ENCODE measurements at places on chromosomes 4 and X.

GRCh38 chrX:19462879-19463278, 52.4 kb downstream of the MAP3K15 start:
- no peak for DNase-seq

DNA sequence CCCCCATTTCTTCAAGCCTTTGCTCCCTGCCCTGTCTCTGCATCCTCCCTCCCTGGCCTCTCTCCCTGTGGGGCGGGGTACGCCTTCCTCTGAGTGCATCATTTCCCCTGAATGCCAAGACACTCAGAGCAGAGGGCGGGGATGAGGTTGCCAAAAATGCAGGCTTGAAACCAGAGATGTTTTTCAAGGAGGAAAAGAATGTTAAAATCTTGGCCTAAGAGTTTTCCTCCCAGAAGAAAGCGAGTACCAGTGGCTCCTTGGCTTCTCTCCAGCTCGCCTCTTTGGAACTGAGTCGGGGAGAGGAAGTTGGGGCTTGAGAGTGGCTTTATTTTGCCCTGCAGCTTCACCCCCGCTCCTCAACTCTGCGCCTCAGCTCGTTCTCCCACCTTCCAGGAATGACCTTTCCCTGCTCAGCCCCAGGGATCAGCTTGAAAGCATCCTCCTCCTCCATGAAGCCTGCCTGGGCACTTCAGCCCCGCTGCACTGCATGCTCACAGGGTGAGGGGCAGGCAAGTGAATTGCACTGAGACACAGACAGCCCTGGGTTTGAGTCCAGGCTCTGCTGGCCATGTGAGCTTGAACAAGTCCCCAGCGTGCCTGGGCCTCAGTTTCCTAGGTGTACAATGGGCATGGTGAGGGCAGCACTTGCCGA, 57.5 kb upstream of the SORCS2 start:
- DNase-seq = peak; percentile 41

DNA sequence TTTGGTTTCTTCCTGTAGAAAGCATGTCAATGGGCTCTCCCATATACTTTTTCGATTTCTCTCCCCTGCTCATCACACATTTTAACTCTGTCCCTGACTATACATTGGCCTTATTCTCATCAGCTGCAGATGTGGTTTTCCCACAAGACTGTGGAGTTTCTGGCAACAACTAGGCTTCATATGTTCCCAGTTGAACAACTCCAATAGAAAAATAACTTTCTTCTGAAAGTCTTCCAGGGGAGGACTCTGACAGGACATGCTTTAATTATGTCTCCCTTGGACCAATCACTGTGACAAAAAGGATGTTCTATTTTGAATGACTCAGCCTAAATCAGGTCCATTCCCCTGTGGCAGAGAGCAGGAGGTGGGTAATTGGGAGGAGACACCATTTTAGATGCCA, 28.1 kb downstream of the SPANXC start:
- no peak for DNase-seq

DNA sequence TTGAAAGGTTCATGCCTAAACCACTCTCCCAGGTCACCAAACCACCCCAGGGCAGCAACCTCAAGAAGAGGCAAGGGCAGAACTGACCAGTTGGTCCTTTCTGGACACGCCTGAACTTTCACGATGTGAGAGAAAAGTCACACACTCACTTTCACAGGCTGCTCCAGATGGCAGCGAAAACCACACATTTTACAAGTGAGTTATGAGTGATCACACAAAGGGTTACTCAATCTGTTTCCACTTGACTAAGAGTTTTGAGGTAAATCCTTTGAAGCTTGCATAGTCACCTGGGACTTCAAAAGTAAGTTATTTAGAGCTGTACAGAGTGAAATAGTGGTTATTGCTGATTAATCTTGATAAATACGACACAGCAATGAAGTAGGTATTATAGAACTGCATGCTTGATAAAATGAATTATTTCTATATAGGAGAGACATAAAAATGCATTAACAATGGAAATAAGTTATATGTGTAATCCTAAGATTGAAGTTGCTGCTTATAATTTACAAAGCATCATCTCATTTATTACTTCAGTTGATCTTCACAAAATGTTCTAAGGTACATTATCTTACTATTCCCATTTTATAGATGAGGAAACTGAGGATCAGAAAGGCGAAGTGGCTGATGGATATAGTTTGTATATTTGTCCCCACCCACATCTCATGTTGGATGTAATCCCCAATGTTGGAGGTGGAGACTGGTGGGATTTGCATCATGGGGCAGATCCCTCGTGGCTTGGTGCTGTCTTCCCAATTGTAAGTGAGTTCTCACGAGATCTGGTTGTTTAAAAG, 103.0 kb upstream of the KLF3 start:
- DNase-seq = no peak

- DNase-seq = no peak
Observed at GRCh38 chr4:170202721-170203120, 113.0 kb upstream of the AADAT start.

- DNase-seq = peak; percentile 81
Observed at GRCh38 chr4:7803992-7804755, 135.5 kb downstream of the AFAP1 start.

- no peak for DNase-seq
Observed at GRCh38 chrX:132443196-132444135, 45.4 kb downstream of the MBNL3 start.

DNA sequence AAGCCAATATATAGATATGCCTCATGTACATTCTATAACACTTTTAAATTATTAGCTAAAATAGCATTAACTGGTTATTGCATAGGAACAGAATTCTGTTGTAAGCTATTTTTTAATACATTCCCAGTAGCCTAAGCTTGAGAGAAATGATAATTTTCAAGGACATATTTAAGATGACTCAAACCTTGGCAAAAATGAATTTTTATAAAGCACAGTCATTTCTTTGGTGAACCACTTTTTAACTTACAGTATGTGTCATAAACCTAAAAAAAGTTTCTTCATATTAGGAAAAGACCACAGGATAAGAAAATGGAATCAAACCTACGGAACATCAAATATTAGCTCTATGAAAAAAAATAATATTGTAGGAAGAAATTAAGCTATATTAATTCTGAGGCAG, 986.3 kb downstream of the STIM2 start:
- peak; percentile 16 for DNase-seq

DNA sequence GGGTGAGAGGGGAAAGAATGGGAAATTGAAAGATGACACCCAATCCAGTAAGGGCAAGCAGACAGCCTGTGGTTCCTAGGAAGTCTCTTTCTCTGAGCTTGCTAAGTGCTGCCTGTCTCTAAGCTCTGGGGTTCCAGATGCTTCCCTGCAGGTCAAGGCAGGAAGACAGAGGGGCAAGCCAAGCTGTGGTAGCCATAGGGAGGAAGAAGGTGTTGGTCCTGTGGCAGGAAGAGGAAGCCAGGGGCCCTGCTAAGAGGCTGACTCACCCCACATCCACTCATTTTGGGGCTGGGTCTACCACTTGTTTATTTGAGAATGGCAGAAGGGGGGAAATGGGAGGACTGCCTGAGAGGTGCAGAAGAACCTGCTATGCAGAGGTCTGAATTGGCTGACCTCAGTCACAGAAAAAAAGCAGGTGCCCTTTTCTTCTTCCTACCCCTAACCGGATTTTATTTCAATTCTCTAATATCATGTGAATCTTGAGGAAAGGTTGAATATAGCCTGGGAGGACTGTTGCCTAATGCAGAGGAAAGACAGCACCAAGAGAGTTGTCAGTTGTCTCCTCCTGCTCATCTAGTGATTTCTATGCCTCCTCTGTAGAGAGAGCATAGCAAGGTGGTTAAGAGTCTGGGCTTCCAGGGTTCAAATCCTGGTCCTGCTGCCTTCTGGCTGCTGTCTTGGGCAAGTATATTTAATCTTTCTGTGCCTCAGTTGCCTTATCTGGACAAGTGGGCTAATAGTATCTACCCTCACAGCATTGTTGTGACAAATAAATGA, 27.4 kb downstream of the HOPX start:
- DNase-seq = peak; percentile 47

DNA sequence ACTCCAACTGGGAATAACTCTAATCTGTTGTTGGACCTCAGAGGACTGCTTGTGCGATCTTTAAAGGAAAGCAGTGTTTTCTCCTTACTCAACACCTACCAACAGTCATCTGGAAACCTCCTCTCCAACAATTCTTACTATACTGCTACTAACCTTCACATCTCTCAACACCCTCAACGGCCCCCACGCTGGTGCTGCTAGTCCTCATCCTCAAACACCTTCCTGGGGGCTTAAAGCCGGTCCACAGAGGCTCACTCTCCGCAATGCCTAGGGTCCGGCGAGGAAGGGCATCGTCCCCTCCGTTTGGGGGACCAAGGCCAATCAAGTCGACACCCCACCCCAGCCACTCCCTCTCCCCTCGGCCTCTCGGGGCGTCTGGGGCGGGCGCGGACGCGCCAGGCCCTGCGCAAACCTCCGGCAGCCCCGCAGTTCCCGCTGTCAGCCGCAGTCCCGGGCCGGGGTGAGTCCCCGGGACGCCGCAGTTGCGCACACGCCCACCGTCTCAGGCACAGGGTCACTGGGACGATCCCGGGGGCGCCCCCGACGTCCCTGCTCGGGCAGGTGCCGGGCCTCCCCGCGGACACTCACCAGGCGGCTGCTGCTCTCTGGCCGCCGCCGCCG, 418 bp downstream of the TAB3 start:
- peak; percentile 26 for DNase-seq

- DNase-seq = no peak
Observed at GRCh38 chr4:55469979-55470378, 74.2 kb downstream of the TMEM165 start.

DNA sequence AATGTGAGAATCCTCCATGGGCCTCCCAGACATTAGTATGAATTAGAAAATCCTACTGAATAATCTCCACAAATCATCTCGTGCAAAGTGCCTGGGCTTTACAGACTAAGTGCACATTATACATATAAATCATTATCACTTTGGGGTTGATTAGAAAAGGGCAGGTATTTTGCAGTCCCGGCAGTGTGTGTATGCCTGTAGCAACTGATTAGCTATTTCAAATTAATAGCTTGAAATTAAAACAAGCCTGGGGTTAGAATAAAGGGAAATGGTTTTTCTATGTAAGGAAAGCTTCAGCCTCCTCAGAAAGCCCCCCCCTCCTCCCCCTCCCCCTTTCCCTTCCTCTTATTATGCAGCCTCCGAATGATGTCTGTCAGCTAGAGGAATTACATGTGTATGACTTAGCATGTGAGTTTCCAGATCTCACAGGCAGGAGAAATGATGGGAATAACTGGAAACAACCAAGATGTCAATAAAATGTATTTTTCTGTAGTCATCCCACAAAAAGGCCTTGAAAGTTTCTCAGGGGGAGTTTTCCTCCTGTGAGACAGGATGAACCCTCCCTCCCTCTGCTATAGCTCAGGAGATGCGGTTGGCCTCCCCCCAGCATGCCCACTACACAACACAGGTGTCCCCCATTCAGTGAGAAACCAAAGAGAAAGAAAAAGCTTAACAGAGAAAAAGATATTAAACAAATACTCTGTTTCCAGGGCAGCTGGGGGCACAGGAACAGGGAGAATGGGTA, 41.2 kb upstream of the RASGEF1B start:
- no peak for DNase-seq

DNA sequence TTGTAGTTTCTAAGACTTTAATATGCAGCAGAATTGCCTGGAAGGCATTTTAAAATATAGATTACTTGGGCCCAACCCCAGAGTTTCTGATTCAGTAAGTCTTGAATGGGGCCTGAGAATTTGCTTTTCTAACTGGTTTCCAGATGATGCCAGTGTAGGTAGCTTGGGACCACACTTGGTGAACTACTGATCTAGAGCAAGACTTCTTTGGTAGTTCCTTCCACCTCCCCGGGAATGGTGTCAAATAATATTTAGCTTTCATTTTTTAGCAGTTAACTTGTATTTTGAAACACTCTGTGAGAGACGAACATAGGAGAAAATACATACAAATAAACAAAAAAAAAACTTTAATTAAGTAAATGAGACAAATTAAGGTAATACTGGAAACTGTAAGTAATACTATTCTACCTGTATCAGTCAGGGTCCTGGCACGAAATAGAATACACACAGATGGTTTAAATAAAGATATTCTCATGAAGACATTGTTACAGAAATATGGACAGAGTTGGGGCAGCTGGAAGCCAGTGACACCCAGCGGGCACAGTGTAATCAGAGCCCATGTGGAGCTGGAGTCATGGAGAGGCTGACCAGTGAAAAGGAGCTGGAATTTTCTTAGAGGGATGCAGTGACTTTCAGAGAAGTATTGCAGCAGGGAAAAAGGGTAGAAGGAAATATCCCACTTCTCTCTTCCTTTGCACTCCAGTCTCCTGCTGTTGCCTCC, 905.7 kb downstream of the CCSER1 start:
- no peak for DNase-seq

DNA sequence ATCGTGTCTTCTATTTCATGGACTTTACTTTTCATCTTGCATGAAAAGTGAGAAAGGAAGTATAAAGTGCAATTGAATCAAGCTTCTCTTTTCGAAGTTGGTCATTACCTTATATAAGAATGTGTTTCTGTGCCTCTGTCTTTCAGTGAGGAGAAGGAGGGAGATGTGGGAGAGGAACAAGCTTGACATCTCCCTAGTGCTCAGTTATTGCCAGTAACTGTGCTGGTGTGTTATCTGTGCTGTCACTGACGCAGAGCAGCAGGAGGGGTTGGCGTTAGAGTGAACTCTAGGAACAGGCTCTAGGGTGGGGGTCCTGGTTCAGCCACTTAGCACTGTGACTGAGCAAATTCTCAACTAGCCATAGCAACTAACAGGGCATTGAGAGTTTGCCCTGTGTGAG, 34.0 kb upstream of the TBC1D9 start:
- no peak for DNase-seq

DNA sequence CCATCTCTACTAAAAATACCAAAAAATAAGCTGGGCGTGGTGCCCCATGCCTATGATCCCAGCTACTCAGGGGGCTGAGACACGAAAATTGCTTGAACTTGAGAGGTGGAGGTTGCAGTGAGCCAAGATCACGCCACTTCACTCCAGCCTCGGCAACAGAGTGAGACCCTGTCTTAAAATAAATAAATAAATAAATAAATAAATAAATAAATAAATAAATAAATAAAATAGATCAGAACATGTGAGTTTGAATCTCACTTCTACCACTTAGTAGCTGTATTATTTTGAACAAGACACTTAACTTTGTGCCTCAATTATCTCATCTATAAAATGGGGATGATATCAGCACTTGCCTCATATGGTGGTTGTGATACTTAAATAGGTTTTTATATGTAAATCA, 90.2 kb downstream of the C4orf51 start:
- DNase-seq = no peak

DNA sequence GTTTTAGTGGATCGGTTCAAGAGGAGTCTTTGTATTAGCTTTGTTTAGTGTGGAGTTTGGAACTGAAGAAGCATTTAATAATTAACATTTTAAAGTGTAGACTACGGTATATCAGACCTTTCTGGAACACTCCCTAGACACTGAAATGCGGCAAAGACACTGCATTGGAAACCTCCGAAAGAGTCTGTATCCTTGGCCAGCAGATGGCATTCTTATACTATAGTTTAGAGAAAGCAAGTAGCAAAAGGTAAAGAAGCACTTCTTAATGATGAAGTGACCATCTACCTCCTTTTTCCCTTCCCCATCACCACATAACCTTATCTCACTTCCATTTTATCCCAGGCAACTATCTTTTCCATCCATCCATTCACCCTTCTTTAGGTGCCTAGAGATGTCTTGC, 7.6 kb downstream of the FABP2 start:
- peak; percentile 65 for DNase-seq

GRCh38 chr4:136392576-136392975, 1139.7 kb downstream of the PCDH18 start:
- DNase-seq = peak; percentile 68
